ENCODE measurements at places on chromosomes 3 and 15.

- H3K27ac ChIP-seq, result no peak overlapping the region
- peaks cover 13% of the 10 kb centered on the region for H3K4me1 ChIP-seq
- no peak for DNase-seq
- H3K27me3 ChIP-seq, result no peaks in the 10 kb centered on the region
- no peak overlapping the region for H3K4me3 ChIP-seq
Measured at GRCh38 chr3:129233538-129233937, 15.9 kb upstream of the COPG1 start.

- H3K27ac ChIP-seq, result no peak overlapping the region
- H3K36me3 ChIP-seq, result no peaks in the 10 kb centered on the region
- H3K4me1 ChIP-seq, result peaks cover 22% of the 10 kb centered on the region
- H3K4me3 ChIP-seq, result no peak overlapping the region
- DNase-seq, result peak; percentile 66
Measured at GRCh38 chr3:110579840-110580550, 491.6 kb upstream of the NECTIN3 start.

DNA sequence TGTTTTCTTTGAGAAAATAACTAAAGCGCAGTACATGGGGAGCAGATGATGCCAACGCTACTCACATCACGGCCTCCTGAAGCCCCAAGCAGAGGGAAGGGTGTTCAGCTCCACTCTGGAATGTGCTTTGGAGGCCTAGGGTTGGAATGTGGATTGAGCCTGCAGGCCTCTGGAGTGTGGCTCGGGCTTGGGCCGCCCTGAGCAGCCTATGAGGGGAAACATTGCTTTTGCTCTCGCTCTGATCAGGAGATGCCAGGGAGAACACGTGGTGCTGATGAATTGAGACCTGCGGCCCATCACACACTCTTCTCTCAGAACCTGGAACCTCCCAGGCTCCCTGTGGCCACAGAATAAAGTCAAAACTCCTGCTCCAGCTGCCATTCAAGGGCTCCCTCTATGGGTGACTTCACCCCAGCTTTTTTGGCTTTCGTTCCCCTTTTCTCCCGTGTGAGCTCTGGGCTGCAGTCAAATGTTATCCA lies 23.3 kb downstream of the CCDC13 start:
- no peaks in the 10 kb centered on the region for H3K36me3 ChIP-seq
- H3K4me1 ChIP-seq, result peaks cover 12% of the 10 kb centered on the region
- H3K27ac ChIP-seq, result no peak overlapping the region
- no peak overlapping the region for H3K4me3 ChIP-seq
- peaks cover 5% of the 10 kb centered on the region for H3K27me3 ChIP-seq
- DNase-seq, result no peak

DNA sequence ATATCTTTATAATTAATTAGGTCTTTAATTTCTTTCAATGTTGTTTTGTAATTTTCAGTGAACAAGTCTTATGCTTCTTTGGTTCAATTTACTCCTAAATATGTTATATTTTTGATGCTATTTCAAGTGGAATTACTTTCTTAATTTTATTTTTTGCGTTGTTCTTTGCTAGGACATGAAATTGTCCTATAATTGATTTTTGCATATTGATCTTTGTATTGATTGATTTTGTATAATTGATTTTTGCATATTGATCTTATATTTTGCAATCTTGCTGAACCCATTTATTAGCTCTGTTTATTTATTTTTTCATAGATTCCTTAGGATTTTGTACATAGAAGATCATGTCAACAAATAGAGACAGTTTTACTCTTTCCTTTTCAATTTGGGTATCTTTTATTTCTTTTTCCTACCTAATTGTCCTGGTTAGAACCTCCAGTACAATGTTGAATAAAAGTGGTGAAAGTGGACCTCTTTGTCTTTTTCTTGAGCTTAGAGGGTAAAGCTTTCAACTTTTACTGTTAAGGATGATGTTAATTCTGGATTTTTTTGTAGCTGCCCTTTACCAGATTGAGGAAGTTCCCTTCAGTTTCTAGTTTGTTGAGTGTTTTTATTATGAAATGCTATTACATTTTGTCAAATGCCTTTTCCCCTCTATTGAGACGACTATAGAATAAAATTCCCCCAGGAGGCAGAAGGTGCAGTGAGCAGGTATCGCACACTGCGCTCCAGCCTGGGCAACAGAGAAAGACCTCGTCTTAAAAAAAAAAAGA lies 36.8 kb upstream of the CCDC50 start:
- no peak for DNase-seq
- no peak overlapping the region for H3K4me3 ChIP-seq
- no peaks in the 10 kb centered on the region for H3K27me3 ChIP-seq

DNA sequence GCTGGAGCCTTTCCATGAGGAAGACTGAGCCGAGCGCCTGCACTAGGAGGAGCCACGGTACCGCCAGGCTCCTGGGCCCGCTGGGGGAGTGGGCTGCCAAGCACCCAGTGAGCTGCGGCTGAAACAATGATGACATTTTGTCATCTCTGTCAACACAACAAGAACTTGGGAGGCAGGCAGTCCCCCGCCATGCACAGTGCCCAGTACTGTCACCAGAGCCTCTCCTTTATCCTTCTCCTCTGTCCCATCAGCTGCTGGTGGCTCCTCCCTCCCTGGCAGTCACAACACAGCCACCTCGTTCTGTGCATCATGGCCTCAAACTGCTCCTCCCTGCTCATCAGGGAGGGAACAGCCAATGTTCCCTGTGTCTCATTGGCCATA lies 34.0 kb upstream of the PCSK6 start:
- H3K4me1 ChIP-seq, result no peaks in the 10 kb centered on the region
- DNase-seq, result no peak
- H3K27me3 ChIP-seq, result peaks cover 22% of the 10 kb centered on the region
- H3K36me3 ChIP-seq, result no peaks in the 10 kb centered on the region
